Upper lobe of left lung (tissue), 6 donors: ENCODE measurements at places on chromosomes 1 and 21. TPM values are rescaled to one million over a fixed set of nuclear protein-coding genes. Genes with fewer than 3 reads are reported as not detected.
A peak's percentile ranks its signal among the peaks of the same experiment; 100 is the strongest.

Gene GPR89A
- total RNA-seq = 34.0 TPM

Gene RIMS3
- total RNA-seq = 2.7 TPM

Gene TTC22
- 11.4 TPM for total RNA-seq

Gene SMIM1
- 10.9 TPM for total RNA-seq

Gene MROH9
- 0.67 TPM for total RNA-seq

DNA sequence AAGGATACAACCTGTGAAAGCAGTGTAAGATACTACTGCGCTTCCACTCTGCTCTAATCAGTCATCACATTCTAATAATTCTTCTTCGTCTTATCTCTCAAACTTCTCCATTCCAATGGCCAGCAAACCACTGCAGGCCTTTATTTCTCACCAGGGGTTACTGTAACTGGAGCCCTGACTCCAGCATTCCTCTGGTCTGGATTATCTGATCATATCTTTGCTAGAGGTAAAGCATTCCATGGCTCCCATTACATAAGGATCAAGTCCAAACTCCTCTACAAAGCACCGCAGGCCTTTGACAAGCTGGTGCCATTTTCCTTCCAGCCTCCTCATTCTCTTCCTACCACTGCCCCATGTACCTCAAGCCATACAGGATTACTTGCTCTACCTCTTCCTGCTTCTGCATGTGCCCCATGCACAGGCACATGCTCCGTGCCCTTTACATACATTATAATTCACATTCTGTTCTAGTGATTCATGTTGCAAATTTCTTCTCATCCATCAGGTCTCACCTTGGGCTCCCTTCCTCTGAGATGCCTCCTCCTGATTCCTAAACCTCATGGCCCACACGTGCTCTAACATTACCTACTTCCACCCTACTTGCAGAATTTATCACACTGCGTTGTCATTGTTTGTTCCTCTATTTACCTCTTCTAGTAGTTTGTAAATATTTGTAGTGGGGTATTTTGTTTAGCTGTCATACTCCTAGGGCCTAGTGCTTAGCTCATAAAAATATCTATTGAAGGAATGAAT, 9.3 kb upstream of the SERBP1 start:
- H3K27me3 ChIP-seq = no peaks in the 10 kb centered on the region
- no peaks in the 10 kb centered on the region for H3K36me3 ChIP-seq
- H3K4me3 ChIP-seq = no peak overlapping the region
- H3K27ac ChIP-seq = no peak overlapping the region

DNA sequence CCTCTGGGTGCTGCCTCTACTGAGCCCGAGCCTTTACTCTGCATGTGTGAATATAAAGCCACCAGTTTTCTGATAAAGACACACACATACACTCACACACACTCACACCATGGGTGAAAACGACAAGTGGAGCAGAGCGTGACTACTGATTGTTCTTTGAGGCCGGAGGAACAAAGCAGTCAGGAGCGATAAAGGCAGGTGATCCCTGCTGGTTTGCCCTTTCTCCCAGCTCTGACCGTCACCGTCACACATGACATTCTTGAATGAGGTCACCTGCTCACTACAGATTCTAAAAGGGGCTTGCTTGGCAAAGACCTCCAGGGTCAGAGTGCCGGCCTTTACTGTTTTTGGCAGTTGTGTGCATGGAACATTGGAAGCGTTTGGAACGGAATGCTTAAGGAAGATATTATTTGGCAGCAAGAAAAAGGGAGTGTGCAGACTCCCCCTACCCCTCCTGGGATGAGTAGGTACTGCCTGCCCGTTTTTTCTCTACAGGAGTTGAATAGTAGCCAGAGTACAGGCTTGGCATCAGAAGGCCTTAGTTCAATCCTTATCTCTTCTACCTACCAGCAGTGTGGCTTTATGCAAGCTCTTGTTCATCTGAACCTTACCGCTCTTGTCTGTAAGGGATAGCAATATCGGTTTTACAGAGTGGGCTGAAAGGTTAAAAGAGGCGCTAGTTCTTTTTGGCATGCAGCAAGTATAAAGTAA, 79.7 kb downstream of the PBX1 start:
- H3K36me3 ChIP-seq = peaks cover 4% of the 10 kb centered on the region
- no peak overlapping the region for H3K27ac ChIP-seq
- H3K27me3 ChIP-seq = no peaks in the 10 kb centered on the region
- no peak overlapping the region for H3K4me3 ChIP-seq

GRCh38 chr1:8354038-8354437, 36.1 kb downstream of the SLC45A1 start:
- no peak for DNase-seq
- H3K36me3 ChIP-seq = peaks cover 34% of the 10 kb centered on the region
- H3K27ac ChIP-seq = no peak overlapping the region
- peaks cover 15% of the 10 kb centered on the region for H3K4me1 ChIP-seq

- H3K4me3 ChIP-seq = no peak overlapping the region
- no peak overlapping the region for H3K27ac ChIP-seq
- H3K36me3 ChIP-seq = no peaks in the 10 kb centered on the region
- H3K27me3 ChIP-seq = no peaks in the 10 kb centered on the region
- H3K4me1 ChIP-seq = no peaks in the 10 kb centered on the region
Observed at GRCh38 chr1:165265196-165265838, 91.2 kb downstream of the LMX1A start.

DNA sequence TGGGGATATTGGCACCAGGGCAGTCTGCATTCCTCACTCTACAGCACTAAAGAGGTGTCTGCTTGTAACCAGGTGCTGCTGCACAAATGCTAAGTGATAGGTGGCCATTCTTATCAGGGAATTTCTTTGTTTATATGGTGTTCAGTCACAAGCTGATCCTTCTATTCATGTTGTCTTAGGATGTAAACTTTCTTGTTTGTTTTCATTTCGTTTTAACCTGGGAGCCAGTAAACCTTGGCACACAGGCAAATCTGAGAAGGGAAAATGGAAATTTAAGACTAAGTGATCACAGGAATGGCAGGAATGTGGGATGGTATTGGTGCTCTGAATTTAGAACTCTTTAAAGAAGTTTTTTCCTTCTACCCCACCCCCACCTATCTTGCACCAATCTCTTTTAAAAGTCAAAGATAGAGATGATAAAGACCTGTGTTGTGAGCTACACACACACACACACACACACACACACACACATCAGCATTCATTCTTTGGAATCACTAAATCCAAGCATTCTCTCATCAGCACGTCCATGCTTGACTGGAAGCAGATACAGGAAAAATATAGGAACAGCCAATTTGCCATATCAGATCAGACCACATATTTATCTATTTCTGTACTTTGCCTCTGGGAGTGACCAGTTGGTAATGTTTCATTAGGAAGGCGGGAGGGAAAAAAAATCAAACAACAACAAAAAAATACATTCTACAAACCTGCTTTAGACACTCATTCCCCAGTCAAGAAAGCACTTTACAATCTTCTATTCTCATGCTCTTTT, 451.4 kb upstream of the ADGRL2 start:
- no peak overlapping the region for H3K4me3 ChIP-seq
- no peak overlapping the region for H3K27ac ChIP-seq
- H3K4me1 ChIP-seq = no peaks in the 10 kb centered on the region
- no peaks in the 10 kb centered on the region for H3K36me3 ChIP-seq

GRCh38 chr21:33029975-33030461, 4.3 kb downstream of the OLIG2 start:
- no peak overlapping the region for H3K27ac ChIP-seq
- DNase-seq = no peak
- H3K4me3 ChIP-seq = no peak overlapping the region
- H3K27me3 ChIP-seq = peaks cover 34% of the 10 kb centered on the region
- no peaks in the 10 kb centered on the region for H3K36me3 ChIP-seq

- DNase-seq = no peak
- H3K4me1 ChIP-seq = no peaks in the 10 kb centered on the region
- H3K27me3 ChIP-seq = no peaks in the 10 kb centered on the region
- no peak overlapping the region for H3K4me3 ChIP-seq
- no peak overlapping the region for H3K27ac ChIP-seq
Observed at GRCh38 chr1:17870679-17871078, 115.5 kb downstream of the ACTL8 start.

DNA sequence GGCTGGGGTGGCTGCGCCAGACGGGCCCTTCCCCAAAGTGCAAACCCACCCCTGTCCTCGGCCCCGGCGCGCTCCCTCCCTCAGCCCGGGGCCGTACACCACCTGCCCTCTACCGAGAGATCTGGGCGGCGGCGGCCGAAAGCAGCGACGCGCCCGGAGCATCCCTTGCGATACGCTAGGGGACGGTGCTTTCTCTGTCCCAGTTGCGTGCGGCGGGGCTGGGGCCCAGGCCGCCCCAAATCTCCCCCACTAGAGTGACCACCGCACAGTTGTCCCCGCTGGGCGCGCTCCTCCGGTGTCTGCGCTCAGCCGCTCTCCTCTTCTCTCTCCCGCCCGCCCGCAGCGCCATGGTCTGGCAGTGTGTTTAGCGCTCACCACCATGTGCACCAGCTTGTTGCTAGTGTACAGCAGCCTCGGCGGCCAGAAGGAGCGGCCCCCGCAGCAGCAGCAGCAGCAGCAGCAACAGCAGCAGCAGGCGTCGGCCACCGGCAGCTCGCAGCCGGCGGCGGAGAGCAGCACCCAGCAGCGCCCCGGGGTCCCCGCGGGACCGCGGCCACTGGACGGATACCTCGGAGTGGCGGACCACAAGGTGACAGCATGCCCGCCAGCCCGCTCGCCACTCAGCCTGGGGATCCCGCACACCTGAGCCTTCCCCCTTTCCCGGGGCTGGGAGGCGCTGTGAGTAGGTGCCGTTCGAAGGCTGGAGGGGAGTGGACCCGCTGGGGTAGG, 1.0 kb downstream of the ST6GALNAC5 start:
- peaks cover 15% of the 10 kb centered on the region for H3K4me1 ChIP-seq
- peak overlapping the region; percentile 72 for H3K27ac ChIP-seq
- DNase-seq = peak; percentile 88
- H3K36me3 ChIP-seq = no peaks in the 10 kb centered on the region
- peak overlapping the region; percentile 41 for H3K4me3 ChIP-seq

- H3K36me3 ChIP-seq = no peaks in the 10 kb centered on the region
- peak; percentile 5 for DNase-seq
- H3K27me3 ChIP-seq = no peaks in the 10 kb centered on the region
Observed at GRCh38 chr1:47104816-47105215, 32.4 kb upstream of the CYP4A22 start.

- peak within 1 kb of the TSS; percentile 69 for H3K4me3 ChIP-seq
- H3K27ac ChIP-seq = peak within 1 kb of the TSS; percentile 99
- H3K27me3 ChIP-seq = no peaks in the 10 kb centered on the region
- peaks cover 72% of the 10 kb centered on the region for H3K4me1 ChIP-seq
- H3K36me3 ChIP-seq = peaks cover 3% of the 10 kb centered on the region
Observed at GRCh38 chr1:11805422-11806306, at the start of the genes CLCN6 and MTHFR. TSS of gene CLCN6 (plus strand) at chr1:11806191. CDS start at chr1:11806263, 72 bp downstream. TSS of gene MTHFR (minus strand) at chr1:11805964. CDS start at chr1:11803116, 2,848 bp downstream.

- H3K27me3 ChIP-seq = no peaks in the 10 kb centered on the region
- no peaks in the 10 kb centered on the region for H3K4me1 ChIP-seq
- H3K36me3 ChIP-seq = no peaks in the 10 kb centered on the region
- H3K27ac ChIP-seq = no peak overlapping the region
Observed at GRCh38 chr1:14466006-14466405, 132.5 kb upstream of the KAZN start.

DNA sequence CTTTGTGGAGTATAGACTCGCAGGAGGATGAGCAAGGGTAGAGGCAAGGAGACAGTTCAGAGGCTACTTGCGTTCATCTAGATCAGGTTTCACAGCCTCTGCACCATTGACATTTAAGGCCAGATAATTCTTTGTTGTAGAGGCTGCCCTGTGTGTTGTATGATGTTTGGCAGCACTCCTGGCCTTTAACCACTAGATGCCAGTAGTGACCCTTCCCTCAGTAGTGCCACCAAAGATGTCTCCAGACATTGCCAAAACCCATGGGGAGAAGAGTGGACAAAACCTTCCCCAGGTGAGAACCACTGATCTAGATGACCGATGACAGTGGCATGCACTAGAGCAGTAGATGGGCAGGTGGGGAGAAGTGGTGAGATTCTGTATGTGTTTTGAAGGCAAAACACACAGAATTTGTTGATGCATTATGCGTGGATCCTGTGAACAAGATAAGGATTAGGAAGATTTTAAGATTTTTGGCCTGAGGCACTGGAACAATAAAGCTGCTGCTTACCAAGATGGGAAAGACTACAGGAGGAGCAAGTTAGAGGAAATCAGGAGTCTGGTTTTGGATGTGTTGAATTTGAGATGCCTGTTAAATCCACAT, 9.9 kb upstream of the COG2 start:
- no peaks in the 10 kb centered on the region for H3K4me1 ChIP-seq
- H3K4me3 ChIP-seq = no peak overlapping the region
- no peak for DNase-seq
- H3K36me3 ChIP-seq = no peaks in the 10 kb centered on the region
- H3K27me3 ChIP-seq = no peaks in the 10 kb centered on the region
- H3K27ac ChIP-seq = no peak overlapping the region

GRCh38 chr1:247111700-247112478, 7.7 kb upstream of the ZNF669 start:
- DNase-seq = peak; percentile 93
- no peaks in the 10 kb centered on the region for H3K36me3 ChIP-seq
- H3K27ac ChIP-seq = peak overlapping the region; percentile 77
- H3K27me3 ChIP-seq = no peaks in the 10 kb centered on the region
- H3K4me1 ChIP-seq = peaks cover 13% of the 10 kb centered on the region
- H3K4me3 ChIP-seq = peak overlapping the region; percentile 90

DNA sequence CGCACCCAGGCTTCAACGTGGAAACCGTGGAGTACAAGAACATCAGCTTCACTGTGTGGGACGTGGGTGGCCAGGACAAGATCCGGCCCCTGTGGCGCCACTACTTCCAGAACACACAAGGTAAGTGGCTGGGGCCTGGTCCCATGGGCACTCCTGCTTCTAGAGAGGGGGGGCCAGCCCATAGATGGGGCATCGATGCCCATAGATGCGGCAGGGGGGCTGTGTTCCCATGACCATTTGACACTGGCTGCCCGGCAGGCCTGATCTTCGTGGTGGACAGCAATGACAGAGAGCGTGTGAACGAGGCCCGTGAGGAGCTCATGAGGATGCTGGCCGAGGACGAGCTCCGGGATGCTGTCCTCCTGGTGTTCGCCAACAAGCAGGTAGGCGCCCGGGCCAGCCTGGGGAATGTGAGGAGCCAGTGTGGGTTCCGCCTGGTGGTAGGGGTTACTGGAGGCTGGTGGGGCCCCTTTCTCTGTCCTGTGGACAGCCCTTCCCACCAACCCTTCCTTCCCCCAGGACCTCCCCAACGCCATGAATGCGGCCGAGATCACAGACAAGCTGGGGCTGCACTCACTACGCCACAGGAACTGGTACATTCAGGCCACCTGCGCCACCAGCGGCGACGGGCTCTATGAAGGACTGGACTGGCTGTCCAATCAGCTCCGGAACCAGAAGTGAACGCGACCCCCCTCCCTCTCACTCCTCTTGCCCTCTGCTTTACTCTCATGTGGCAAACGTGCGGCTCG, 5.6 kb downstream of the C1orf35 start:
- no peak overlapping the region for H3K27ac ChIP-seq
- H3K27me3 ChIP-seq = no peaks in the 10 kb centered on the region
- H3K36me3 ChIP-seq = peaks cover 45% of the 10 kb centered on the region
- H3K4me3 ChIP-seq = no peak overlapping the region

- H3K27me3 ChIP-seq = no peaks in the 10 kb centered on the region
- no peaks in the 10 kb centered on the region for H3K4me1 ChIP-seq
- H3K27ac ChIP-seq = no peak overlapping the region
- H3K4me3 ChIP-seq = no peak overlapping the region
Observed at GRCh38 chr1:116735246-116735645, 19.0 kb upstream of the CD2 start.

DNA sequence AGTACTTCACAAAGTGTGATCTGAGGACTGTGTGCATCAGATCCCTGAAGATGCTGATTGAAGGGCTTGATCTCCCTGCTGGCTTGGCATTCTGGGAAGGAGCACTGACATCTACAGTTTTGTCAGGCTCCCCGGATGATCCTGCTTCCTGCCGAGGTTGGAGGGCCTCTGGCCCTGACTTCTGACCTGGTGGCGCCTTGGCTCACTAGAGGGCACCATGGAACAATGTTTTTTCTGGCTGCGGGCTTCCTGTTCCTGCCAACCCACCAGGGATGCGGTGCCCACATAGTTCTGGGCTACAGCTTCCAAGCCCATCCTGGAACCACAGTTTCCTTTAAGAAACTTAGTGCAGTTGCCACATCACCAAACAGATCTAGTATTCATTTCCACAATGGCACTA, 38.8 kb upstream of the RASAL2 start:
- H3K4me1 ChIP-seq = peaks cover 50% of the 10 kb centered on the region
- no peaks in the 10 kb centered on the region for H3K36me3 ChIP-seq
- no peak for DNase-seq
- no peak overlapping the region for H3K4me3 ChIP-seq
